ENCODE measurements at places on chromosomes 3 and 15.

DNA sequence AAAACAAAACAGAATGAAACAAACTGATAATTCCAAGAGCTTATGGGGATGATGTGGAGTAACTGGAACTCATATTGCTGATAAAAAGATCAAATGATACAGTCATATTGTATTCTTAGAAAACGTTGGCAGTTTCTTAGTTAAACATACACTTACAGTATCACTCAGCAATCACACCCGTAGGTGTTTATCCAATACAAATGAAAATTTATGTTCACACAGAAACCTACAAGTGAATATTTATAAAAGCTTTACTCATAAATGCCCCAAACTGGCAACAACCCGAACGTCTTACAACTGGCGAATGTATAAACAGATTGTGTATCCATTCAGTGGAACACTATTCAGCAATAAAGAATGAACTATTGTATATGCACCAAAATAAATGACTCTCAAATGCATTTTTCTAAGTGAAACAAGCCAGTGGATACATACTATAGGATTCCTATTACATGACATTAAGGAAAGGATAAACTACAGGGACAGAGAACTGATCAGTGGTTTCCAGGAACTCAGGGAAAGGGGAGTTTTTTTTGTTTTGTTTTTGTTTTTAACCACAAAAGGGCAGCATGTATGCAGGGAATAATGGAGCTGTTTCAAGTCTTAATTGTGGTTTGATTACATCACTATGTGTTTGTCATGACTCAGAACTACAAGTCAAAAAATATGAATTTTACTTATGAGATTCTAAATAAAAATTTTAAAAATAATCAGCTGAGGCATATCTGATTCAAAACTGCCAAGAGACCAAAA, 71.8 kb upstream of the NDUFB4 start:
- no peak for DNase-seq

DNA sequence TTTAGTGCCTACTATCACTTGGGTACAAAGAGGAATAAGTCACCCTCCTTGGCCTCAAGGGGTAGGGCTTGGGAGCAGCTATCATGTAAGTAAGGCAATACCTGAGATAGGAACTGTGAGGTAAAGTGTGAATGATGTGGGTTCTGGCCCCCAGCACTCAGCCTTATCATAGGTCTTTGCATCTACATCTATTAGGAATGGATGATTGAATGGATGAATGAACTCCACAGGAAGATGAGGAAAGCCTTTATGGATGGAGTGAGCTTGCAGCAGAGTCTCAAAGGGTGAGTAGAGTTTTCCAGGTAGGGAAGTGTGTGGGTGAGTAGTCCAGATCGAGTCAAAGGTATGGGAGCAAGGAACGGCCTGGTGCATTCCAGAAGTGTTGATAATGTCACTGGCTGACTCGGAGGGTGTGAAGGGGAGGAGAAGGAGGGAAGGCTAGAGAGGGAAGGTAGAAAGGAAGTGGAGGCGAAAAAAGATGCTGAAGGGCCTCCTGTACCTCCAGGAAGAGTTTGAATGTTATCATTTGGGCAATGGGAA, 13.1 kb upstream of the ABHD2 start:
- no peak for DNase-seq

DNA sequence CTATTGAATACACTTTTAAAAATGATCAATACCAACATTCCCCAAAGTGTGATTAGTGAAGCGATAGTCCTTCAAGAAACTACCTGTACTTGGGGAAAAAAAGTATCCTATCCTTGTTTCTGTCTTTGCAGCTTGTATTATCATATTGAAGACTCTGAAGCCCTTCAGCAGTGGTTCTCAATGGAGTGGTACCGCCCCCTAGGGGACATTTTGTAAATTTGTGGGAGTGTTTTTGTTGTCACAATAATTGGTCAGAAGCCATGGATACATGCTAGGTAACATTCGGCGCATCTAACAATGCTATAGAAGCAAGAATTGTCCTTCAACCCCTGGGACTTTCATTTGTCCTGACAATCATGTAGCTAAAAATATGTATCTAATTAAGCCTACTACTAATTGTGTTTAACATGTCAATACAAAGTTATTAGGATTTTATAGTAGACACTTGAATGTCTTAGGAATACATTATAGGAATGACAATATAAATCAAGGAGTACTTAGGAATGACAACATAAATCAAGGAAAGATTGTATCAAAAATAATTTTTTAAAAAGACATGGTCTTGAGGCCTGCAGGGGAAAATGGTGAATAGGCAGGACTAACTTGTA, 53.7 kb downstream of the NMD3 start:
- peak; percentile 42 for DNase-seq

DNA sequence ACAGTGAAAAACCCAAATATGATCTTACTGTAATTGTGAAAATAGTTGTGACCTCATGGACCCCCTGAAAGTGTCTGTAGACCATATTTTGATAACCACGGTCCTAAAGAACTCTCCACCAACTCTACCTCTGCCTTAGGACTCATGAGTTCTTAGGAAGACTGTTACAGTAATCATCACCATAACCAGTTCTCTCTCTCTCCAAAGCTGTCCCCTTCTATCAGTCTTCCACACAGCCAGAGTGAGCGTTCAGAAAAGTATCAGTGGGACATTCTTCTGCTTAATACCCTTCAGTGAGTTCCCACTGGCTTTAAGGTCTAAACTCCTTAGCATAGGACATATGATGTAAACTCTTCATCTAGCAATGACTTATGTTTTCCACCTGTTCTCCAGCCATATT, 27.6 kb upstream of the ST6GAL1 start:
- DNase-seq: no peak

DNA sequence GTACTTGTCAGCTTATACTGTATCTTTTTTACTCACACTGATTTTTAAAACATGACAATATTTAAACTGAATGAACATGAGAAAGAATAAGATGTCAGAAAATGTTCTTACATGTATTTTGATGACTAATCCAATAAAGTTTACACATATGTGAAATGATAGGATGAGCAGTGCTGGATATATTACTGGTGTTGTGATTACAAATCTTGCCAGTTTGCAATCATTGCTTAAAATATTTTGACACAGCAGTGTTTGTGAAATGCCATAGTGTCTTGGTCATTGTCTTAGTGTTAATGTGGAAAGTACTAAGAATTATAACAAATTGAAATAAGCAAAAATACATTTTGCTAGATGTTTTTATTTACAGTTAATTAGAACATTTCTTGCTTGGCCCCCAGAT, 118.7 kb upstream of the MLF1 start:
- DNase-seq: no peak

GRCh38 chr3:111813441-111813840, 45.6 kb upstream of the PHLDB2 start:
- DNase-seq: no peak

DNA sequence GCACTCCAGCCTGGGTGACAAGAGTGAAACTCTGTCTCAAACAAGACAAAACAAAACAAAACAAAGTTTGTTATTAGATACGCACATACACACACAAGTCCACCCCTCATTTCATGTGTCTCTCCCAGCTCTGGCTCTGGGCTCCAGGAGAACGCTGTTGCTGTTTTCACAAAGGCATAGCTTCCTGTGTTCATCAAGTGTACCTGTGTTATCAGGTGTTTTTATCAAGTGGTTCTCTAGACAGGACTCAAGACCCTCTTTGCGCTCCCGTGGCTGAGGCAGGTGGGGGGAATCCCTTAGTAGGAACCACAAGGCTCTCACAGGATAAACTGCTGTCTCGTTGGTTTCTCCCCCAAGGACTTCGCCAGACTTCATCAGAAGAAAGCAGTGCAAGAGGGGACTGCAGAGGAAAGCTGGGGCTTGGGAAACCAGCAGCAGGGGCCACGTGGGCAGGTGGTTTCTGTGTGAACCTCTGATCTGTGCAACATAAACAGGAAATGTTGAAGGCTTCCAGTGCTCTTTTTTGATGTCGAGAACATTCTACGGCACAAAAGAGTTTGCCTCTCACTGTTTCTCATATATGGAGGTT, 6.9 kb upstream of the PPP1R2 start:
- no peak for DNase-seq

DNA sequence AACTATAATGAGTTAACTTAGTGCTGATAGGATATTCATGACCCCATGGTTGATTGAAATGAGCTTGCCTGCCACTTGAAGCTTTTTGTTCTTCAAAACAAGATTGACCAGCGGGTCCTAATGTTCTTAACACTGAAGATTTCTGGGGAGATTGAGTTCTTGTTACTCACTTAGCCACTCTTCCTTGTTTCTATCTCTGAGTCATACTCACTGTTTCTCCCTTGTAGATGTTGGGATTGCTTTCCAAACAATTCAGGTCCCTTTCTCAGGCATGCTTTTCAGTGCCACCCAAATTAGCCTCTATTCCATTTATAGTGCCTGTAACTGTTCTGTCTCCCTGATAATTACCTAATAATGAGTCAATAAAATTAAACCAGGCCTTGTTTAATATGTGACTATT, 517.0 kb downstream of the SQOR start:
- no peak for DNase-seq

- no peak for DNase-seq
Measured at GRCh38 chr3:45870099-45870498, 16.2 kb upstream of the CCR9 start.

GRCh38 chr3:130462089-130462488, 54.9 kb upstream of the COL6A6 start:
- DNase-seq: no peak

DNA sequence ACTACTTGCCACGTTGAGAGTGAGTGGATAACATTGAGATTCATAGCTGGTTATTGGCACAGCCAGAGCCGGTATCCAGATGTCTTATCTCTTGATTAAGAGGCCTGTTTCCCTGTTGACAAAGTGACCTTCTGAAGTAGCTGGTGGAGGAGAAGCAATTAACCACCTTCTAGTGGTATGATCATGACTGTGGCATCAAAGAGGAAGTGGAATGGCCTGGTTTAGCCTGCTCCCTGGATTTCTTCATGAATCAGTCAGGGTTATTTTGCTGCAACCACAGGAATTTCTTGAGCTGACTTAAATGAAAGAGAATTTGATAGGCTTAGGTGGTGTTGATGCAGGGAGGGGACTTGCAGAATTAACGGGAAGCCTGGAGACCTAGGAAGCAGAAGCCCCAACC, 398.3 kb downstream of the MFSD1 start:
- no peak for DNase-seq

GRCh38 chr3:15858547-15859506, 61.0 kb upstream of the ANKRD28 start:
- no peak for DNase-seq

DNA sequence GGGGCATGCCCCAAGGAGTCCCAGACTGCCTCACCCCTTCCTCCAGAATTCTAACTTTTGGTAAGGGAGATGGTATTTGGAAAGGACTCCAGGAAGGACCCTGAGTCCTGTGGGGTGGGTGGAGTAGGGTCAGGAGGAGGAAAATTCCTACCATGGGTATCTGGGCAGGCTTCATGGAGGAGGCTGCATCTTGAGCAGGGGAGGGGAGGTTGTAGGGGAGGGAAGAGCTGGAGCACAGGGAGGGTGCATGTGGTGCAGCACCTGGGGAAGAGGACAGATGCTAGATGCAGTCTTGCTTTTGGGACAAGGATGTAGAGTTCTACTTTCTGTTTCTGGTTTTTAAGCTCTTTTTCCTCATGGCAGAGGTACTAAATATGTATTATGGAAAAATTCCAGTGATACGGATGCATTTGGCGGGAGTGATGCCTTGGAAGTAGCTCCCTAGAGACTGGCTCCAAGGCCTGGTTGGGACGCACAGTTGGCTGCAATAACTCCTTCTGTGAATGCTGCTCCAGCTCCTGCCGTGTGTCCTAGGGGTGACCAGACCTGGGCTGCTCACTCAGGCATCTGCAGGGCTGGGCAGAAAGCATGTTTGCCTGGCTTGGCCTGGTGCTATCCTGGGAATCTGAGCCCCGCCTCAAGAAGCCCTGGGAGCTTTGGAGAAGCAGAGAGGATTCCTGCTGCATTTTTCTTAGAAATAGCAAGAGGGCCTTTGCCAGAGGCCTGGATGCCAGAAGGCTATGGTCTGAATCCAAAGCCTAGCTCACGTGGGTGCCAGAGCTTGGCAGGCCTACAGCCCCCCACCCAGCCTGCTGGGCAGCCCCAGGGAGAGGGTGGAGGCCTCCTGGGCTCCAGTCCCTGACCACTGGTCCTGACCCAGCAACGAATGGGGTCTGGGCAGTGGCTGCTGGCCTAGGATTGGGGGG, 10.1 kb downstream of the SEMA3F start:
- DNase-seq: no peak

DNA sequence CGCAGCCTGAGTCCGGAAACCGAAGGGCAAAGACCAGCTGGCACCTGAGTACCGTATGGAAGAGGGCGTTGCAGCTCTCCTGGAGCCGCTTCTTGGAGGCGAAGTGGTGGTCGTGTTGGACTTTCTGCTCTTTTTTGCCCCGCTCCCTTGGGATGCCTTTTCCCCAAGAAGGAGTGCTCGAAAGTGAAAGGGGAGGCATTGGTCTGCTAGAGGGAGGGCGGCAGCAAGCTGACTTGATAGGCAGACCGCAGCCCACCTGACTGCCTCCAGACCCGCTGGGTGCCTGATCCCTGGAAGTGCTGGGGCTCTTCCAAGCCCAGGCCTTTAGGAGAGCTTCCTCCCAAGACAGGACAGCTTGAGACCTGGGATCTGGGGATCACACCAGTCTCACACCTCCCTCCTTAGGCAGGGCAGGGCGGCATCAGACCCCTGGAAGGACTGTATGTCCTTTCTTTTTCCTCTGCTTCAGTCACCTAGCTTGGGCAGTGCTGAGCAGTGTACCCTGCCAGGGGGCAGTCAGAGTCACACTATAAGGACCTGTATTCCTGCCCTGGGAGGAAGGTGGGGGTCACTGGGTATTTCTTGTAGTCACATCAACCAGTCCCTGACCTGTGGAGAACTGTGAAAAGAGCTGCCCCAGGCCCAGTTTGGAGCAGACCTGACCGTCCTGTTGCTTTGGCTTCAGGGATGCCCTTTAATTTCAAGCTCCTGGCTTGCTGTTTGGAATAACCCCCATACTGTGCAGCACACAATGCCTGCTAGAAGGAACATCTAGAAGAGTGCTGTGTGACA, 2.1 kb downstream of the ACVR2B start:
- no peak for DNase-seq

DNA sequence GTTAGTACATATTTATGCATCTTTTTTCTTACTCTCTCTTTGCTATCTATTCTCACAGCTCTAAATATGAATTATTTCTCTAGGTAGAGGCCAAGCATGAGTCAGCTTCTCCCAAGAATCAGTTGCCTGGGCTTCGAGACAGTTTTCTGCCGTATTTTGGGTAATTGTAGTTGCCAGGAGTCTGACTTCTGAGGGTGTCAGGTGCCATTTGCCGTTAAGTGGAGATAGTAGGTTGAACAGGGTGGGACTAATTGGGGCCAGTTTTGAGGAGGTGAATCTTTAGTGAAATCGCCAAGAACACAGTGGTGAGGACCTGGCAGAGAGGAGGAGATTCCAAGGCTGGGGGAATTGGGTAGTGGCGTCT, 7.8 kb upstream of the NRROS start:
- DNase-seq: no peak

- DNase-seq: no peak
Measured at GRCh38 chr3:169237201-169237600, 426.3 kb downstream of the MECOM start.

GRCh38 chr3:193207290-193208273, 33.4 kb upstream of the PLAAT1 start:
- no peak for DNase-seq

GRCh38 chr3:19885468-19885867, 48.5 kb downstream of the EFHB start:
- DNase-seq: no peak

Measured in NCI-H2081 treated with DMSO at 0.1 percent for 48 hours (cell line).